ENCODE measurements at places on chromosomes 13 and 19. TPM values are rescaled to one million over a fixed set of nuclear protein-coding genes. Genes with fewer than 3 reads are reported as not detected.

The PBX4 gene
- total RNA-seq, result 1.5 TPM

The CGB8 gene
- not detected for total RNA-seq

The ZNRF4 gene
- total RNA-seq, result not detected

The HIF3A gene
- total RNA-seq, result 0.77 TPM

The KLK2 gene
- total RNA-seq, result not detected

The RNF113B gene
- total RNA-seq, result not detected

The PALM3 gene
- 1.3 TPM for total RNA-seq

Measured in fibroblast of lung (primary cell).